ENCODE measurements at places on chromosomes 6 and 20. TPM values are rescaled to one million over a fixed set of nuclear protein-coding genes. Genes with fewer than 3 reads are reported as not detected.
A peak's percentile ranks its signal among the peaks of the same experiment; 100 is the strongest.

DNA sequence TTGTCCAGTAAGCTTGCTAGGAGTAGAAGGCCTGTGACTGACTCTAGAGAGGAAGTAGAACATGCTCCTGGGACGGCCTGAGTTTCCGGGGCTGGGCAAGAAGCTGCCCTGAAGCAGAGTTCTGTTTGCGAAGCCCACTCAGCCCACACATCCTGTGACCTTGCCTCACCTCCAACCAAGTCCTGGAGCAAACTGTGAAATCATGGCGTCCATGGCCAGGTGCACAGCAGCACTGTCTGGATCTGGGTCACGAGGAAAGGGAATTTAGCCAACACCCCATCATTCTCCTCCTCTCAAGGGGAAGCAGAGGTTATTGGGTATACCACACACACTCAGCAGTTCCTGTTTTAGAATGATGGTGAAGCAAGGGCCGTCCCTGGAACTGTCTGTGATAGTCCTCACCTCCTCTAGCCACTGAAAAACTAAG lies 87.5 kb downstream of the CRYBG1 start:
- H3K27me3 ChIP-seq = peaks cover 10% of the 10 kb centered on the region
- peaks cover 14% of the 10 kb centered on the region for H3K4me1 ChIP-seq
- H3K36me3 ChIP-seq = no peaks in the 10 kb centered on the region
- DNase-seq = no peak

- no peaks in the 10 kb centered on the region for H3K27me3 ChIP-seq
- peaks cover 67% of the 10 kb centered on the region for H3K36me3 ChIP-seq
- H3K4me1 ChIP-seq = peaks cover 57% of the 10 kb centered on the region
Measured at GRCh38 chr6:90126839-90127238, 169.8 kb downstream of the BACH2 start.

DNA sequence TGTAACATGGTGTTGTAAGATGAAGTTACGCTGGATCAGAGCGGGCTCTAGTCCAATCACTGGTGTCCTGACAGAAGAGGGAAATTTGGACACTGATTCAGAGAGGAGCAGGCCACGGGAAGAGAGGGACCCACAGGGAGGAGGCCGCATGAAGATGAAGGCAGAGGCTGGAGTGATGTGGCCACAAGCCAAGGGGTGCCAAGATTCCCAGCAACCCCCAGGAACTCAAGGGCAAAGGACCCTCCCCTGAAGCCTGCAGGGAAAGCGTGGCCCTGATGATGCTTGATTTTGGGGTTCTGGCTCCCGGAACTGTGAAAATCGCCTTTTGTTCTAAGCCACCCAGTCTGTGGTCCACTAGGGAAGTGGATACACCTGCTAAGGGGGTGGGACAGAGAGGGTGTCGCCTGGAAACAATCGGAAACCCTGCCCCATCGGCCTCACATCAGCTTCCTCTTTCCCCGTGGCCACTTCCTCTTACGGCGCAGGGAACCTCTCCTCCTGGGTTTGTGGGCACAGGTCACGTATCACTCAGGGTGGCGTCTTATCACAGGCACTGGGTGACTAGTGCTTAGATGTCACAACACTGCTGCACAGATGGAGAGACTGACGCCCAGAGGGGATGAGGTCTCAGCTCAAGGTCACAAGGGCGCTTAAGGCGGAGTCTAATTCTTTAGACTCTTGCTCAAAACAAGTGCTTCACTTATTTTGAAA lies 58.0 kb downstream of the SULF2 start:
- DNase-seq = peak; percentile 83
- peaks cover 44% of the 10 kb centered on the region for H3K4me1 ChIP-seq
- peak overlapping the region; percentile 98 for H3K27ac ChIP-seq
- no peaks in the 10 kb centered on the region for H3K27me3 ChIP-seq

GRCh38 chr20:6708010-6708409 lies 59.5 kb upstream of the BMP2 start:
- no peaks in the 10 kb centered on the region for H3K36me3 ChIP-seq
- no peaks in the 10 kb centered on the region for H3K4me1 ChIP-seq
- H3K27me3 ChIP-seq = no peaks in the 10 kb centered on the region
- no peak for DNase-seq
- no peak overlapping the region for H3K27ac ChIP-seq
- H3K4me3 ChIP-seq = no peak overlapping the region

The BMP2 gene
- total RNA-seq = 0.25 TPM

The ADGB gene
- not detected for total RNA-seq

The POPDC3 gene
- total RNA-seq = not detected
